NCI-H2081 (cell line): ENCODE measurements at places on chromosomes 6 and 20.

- DNase-seq = no peak
Observed at GRCh38 chr20:52833901-52834300, 138.3 kb upstream of the TSHZ2 start.

GRCh38 chr20:25129908-25130307, 48.0 kb upstream of the VSX1 start:
- no peak for DNase-seq

DNA sequence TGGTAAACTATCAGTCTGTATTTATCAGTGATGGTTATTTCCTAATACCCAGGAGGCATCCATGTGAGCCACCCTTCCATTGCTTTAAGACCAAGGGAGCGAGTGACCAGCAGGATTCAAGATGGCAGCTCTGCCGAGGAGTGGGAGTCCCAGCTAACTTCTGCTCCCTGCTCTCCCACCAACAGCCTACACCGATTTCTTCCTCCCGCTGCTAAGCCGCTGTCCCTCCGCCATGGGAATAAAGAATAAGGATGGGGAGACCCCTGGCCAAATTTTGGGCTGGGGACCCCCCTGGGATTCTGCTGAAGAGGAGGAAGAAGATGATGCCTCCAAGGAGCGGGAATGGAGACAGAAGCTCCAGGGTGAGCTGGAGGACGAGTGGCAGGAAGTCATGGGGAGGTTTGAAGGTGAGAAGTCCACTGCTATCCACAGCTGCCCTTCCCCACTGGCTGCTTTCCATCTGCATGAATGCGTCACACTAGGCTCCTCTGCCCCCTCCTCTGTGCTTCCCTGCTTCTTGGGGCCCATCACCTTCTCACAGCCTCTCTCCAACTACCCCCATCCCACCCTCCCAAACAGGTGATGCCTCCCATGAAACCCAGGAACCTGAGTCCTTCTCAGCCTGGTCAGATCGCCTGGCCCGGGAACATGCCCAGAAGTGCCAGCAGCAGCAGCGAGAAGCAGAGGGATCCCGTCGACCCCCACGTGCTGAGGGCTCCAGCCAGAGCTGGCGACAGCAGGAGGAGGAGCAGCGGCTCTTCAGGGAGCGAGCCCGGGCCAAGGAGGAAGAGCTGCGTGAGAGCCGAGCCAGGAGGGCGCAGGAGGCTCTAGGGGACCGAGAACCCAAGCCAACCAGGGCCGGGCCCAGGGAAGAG, 10.3 kb downstream of the NFKBIL1 start:
- no peak for DNase-seq

GRCh38 chr6:20370393-20370792, 31.3 kb upstream of the E2F3 start:
- no peak for DNase-seq

DNA sequence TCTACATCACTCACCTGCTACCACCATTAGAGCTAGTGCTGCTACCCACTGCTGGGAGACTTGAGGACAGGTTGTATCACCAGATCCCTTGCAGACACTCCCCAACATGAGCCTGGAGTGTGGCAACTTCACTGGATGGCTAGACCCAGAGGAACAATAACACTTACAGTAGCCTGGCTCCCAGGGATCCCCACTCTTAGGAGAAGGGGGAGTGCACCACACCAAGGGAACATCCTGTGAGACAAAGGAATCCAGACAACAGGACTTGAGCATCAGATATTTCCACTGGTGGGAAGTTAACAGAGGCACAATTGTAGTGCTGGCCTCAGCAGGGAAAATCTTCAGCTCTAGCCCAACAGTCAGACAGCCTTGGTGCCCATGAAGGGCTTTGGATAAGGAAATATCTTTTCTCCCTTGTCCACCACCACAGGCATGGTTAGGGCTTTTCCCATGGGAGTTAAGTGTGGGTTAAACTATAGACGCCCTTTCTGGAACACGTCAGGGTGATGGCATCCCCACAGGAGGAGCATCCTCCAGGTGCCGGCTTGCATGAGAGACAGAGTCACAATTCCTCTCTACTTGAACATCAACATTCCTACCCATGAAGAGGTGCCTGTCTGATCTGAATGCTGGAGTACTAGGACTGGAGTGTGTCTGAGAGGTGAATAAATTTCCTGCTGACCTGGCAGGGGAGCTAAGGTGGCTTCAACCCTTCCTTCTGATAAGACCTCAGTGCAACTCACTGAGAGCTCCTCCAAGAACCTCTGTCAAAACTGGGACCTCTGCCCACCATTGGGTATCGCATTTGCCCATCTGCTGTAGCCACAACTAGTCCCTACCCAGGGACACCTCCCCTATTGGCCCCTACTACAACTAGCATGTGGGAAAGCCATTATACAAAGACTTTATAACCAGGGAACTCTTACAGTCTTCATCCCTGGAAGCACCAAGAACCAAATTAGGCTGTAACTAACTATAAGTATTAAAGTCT, 55.4 kb upstream of the SIRPG start:
- no peak for DNase-seq
